ENCODE measurements at places on chromosomes 1 and 21. TPM values are rescaled to one million over a fixed set of nuclear protein-coding genes. Genes with fewer than 3 reads are reported as not detected.

The IFI6 gene
- total RNA-seq: 23.1 TPM

The BSND gene
- total RNA-seq: not detected

The MAP3K7CL gene
- not detected for total RNA-seq

DNA sequence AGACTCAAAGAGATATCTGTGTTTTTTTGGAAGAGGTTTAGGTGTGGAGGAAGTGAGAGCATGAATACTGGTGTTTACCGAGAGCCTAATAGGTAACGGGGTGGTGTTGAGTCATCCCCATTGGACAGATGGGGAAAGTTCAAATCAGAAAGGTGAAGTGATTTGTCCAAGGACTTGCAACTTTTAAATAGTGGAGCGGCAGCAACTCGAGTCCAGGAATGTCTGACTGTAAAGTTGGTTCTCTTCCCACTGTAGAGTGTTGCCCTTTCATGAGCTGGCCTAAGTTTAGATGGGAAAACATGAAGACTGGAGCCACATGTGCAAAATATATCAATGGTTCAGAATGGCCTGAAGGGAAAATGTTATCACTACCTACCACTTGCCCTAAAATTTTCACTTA is 125.7 kb downstream of the LYPLAL1 start:
- DNase-seq: no peak

GRCh38 chr1:165443539-165444311 is 1.2 kb downstream of the RXRG start:
- no peak for DNase-seq

DNA sequence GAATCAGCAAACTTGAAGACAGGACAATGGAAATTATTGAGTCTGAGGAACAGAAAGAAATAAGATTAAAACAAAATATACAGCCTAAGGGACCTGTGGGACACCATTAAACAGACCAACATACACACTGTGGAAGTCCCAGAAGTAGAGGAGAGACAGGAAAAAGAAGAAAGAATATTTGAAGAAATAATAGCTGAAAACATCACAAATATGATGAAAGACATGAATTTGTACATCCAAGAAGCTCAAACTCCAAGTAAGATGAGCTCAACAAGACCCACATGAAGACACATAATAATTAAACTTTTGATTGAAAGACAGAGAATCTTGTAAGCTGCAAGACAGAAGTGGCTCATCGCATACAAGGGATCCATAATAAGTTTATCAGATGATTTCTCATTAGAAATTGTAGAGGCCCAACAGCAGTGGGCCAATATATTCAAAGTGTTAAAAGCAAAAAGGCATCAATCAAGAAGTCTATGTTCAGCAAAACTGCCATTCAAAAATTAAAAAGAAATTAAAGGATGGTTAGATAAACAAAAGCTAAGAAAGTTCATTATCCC is 311.3 kb upstream of the ADGRL2 start:
- no peak for DNase-seq

GRCh38 chr1:54547601-54548388 is at the start of gene ACOT11:
Gene ACOT11, plus strand, starts transcription at chr1:54548228. Its CDS starts 82 bp downstream, at chr1:54548310.
- no peak for DNase-seq

DNA sequence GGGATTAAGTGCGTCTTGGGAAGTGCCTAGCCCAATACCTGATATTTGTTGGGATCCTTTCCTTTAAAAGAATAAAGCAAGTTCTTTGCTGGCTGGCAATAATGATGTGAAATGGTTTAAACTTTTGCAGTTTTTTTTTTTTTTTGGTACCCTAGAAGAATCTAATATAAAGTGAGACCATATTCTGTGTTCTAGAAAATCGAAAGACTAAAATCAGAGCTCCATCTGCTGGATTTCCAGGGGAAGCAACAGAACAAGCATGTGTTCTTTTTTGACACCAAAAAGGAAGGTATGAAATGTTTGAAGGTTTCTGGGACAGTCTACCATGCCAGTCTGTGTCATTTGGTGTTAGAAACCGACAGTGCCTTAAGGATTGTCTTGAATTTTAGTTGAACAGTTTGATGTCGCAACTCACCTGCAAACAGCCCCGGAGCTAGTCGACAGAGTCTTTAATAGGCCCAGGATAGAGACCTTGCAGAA is 6.4 kb downstream of the UTP11 start:
- no peak for DNase-seq

- DNase-seq: no peak
These were observed 18.5 kb upstream of the LRRN2 start for GRCh38 chr1:204703826-204704612.

DNA sequence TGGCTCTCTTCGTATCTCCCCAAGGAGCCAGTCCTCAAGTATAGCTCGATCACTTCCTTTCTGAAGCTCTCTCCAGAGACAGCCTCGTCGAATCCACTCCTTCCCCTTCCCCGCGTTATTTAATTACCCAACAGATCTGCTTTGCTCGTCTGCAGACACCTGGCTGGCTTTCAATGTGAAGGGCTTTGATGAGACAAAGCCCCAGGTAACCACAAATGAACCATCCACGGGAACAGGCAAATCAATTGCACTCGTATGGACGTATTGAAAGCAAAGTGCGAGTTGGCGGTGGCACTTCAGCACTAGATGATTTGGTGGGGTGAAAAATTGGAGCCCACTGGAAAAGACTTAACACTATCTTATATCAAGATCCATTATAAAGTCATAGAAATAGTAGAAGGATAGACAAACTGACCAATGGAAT is 364 bp upstream of the BCAR3 start:
- no peak for DNase-seq

- DNase-seq: no peak
These were observed 19.5 kb downstream of the LUZP1 start for GRCh38 chr1:23149114-23149513.
